ENCODE measurements at places on chromosomes 12 and 14. TPM values are rescaled to one million over a fixed set of nuclear protein-coding genes. Genes with fewer than 3 reads are reported as not detected.

Gene SDR9C7
- total RNA-seq = not detected

Gene LALBA
- total RNA-seq = not detected

Gene DPPA3
- total RNA-seq = not detected

Gene MEG3
- total RNA-seq = 0.69 TPM

Gene TAS2R46
- 1.6 TPM for total RNA-seq

Gene IL26
- total RNA-seq = not detected

Gene CD69
- not detected for total RNA-seq

Gene MYH6
- not detected for total RNA-seq

Gene TSPAN9
- total RNA-seq = 3.2 TPM

Gene PROX2
- not detected for total RNA-seq

Gene MYL2
- not detected for total RNA-seq

Gene FOS
- 18.7 TPM for total RNA-seq

Gene ABHD12B
- total RNA-seq = not detected

Gene SPTB
- total RNA-seq = 0.10 TPM

Gene NINJ2
- not detected for total RNA-seq

Gene EPYC
- total RNA-seq = not detected

Gene GPATCH2L
- 40.1 TPM for total RNA-seq

Gene RNASE1
- total RNA-seq = not detected

Gene MYO1H
- not detected for total RNA-seq

Gene JPH4
- not detected for total RNA-seq

Gene EGLN3
- total RNA-seq = 14.3 TPM

Gene NOS1
- total RNA-seq = not detected

Gene DTX1
- not detected for total RNA-seq

Gene STON2
- total RNA-seq = 0.40 TPM

Gene MAP3K9
- total RNA-seq = 0.84 TPM

Gene KIF21A
- 83.2 TPM for total RNA-seq

Gene OR6C2
- not detected for total RNA-seq

Gene NOVA1
- 4.2 TPM for total RNA-seq

Gene TMPRSS12
- not detected for total RNA-seq

Gene IRAK4
- total RNA-seq = 8.9 TPM

Gene P3H3
- total RNA-seq = 16.4 TPM

Gene SYNE2
- total RNA-seq = 9.1 TPM

Gene SLC24A4
- total RNA-seq = under 0.01 TPM

Gene TSPAN8
- 39.6 TPM for total RNA-seq

Gene SERPINA6
- total RNA-seq = 0.26 TPM

Gene ASB2
- not detected for total RNA-seq

Gene GPR84
- not detected for total RNA-seq

Gene TC2N
- total RNA-seq = 13.0 TPM

Gene CPNE6
- not detected for total RNA-seq

Gene SYCP3
- 0.14 TPM for total RNA-seq

Gene VSIG10
- 20.4 TPM for total RNA-seq

Gene KRT6C
- not detected for total RNA-seq

Gene CMA1
- total RNA-seq = not detected

Gene RECQL
- total RNA-seq = 41.3 TPM

Gene GARIN6
- not detected for total RNA-seq

Gene KRT74
- not detected for total RNA-seq

Gene NRIP2
- not detected for total RNA-seq

Gene SERPINA3
- total RNA-seq = not detected

Gene CELA1
- total RNA-seq = not detected

Gene NPFF
- total RNA-seq = 1.0 TPM

Gene PSME1
- 160 TPM for total RNA-seq

Gene BIN2
- total RNA-seq = not detected

Gene GZMH
- not detected for total RNA-seq

Gene SLC25A47
- total RNA-seq = not detected

Gene LMNTD1
- 0.15 TPM for total RNA-seq

Gene AICDA
- not detected for total RNA-seq

Gene SSTR1
- not detected for total RNA-seq

Measured in NCI-H460 (cell line).